ENCODE measurements at places on chromosomes 7 and 10.

DNA sequence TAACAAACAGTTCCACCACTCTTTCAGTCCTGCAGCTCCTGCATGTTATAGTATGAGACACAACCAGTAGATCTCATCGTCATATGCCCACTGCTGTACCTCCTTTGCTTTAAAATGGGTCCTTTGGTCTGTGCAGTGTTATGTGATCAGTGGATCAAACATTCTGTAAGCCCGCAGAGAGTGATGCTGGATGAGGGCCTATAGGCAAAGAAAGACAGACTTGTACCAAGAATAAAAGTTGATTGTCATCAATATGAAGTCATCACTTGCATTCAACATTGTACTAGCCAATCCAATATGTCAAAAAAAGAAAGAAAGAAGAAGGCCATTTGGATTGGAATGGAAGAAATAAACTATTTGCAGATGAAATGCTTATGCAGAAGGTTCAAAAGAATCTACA lies 79.8 kb upstream of the PHYHIPL start:
- DNase-seq, result no peak

DNA sequence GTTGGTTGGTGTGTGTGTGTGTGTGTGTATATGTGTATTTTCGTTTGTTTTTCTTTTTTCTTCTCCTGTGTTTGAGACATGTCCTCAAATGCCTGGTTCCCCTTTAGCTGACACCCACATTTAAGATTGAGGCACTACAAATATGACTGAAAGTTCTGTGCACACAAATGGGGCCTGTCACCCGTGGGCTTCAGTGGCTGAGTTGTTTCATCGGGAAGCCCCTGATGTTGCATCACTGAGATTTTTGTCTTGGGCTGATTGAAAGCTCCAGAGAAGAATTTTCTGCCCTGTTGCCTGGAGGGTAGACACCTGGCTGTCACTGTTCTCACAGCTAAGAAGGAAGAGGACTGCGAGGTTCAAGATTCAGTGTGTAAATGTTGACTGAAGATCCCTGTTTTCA lies 283.8 kb upstream of the C7orf33 start:
- no peak for DNase-seq

GRCh38 chr7:20998309-20998708 lies 211.6 kb upstream of the SP8 start:
- DNase-seq, result no peak

GRCh38 chr7:37196676-37197075 lies 252.0 kb downstream of the ELMO1 start:
- DNase-seq, result no peak

DNA sequence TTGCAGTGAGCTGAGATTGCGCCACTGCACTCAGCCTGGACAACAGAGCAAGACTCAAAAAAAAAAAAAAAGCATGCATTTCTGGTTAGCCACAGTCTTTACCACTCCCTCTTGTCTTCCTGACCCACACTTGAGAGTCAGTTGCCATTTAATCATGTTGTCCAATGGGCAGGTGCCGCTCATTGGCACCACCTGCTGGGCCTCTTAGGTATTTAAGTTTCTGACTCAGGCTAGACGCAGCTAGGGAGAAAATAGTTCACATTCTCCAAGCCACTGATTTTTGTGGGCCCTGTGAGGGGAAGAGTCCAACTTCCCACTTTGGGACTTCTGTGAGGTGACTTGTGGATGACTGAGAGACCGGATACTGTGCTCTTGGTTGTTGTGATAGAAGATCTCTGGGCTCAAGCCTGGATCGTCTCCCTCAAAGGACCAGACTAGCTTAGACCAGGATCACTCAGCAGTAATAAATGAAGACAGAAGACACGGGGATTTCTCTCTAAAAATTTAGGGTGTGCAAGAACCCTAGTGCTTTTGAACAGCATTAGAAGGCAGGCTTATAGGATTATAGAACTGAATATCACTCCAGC lies 26.8 kb upstream of the SORCS3 start:
- peak; percentile 35 for DNase-seq

DNA sequence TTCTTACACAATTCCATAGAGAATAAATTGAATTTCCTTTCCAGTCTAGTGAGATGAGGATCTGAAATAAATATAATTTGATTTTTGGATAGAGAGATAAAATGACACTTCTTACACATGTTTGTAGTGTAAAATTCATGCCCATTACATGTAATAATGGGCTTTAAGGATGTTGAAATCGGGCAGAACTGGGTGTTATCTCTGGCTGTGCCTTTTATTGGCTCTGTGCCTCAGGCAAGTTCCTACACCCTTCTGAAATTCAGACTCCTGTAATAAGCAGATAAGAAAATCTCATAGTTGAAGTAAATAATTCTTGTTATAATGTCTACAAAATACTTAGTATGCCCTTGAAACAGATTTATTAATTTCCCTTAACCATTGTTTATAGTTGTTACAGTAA lies 125.6 kb downstream of the SEMA3A start:
- DNase-seq, result no peak

DNA sequence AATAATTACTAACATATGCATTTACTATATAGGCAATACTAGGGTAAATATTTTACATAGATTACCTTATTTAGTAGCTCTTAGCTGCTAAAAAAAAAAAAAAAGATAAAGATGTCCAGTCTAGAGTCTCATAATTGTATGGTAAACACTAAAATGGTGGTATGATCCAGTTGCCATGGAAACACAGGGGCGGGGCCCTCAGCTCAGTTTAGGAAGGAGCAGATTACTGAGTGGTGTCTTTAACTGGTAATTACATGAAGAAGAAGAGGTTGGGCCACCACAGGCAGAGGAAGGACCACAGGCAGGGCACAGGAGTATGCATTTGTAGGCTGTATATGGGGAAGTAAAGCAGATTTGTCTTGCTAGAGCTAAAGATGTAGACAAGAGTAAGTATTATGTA lies 43.7 kb downstream of the ITGB8 start:
- DNase-seq, result no peak

GRCh38 chr10:67763499-67764011 lies 67.6 kb upstream of the CTNNA3 start:
- peak; percentile 84 for DNase-seq

- DNase-seq, result no peak
Measured at GRCh38 chr7:12358694-12359093, 45.0 kb downstream of the VWDE start.

GRCh38 chr7:110800984-110801383 lies 289.9 kb upstream of the LRRN3 start:
- DNase-seq, result no peak

GRCh38 chr7:81789406-81790119 lies 19.7 kb upstream of the HGF start:
- no peak for DNase-seq

DNA sequence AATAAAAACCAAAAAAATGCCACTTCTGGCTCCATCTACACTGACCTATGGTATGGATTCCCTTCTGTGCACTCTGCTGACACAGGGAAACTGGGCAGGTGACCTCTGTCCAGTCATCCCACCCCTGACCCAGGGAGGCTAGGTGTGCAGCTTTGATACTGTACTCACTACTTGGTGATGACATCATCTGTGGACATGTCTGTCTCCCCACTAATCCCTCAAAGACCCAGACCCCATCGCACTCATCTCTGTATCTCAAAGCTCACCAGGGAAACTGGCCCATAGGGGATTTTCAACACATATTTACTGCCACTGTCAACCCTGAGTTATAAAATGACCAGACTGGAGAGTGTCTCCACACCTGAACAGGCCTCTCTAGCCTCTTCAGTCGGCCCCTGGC lies 10.6 kb downstream of the SGMS1 start:
- no peak for DNase-seq

GRCh38 chr10:124743191-124744101 lies 732 bp downstream of the FAM53B start:
- DNase-seq, result peak; percentile 48
